NCI-H1930 (cell line): ENCODE measurements at places on chromosomes 4 and X.

GRCh38 chr4:73743281-73743680 lies 2.9 kb downstream of the CXCL8 start:
- no peak for DNase-seq

DNA sequence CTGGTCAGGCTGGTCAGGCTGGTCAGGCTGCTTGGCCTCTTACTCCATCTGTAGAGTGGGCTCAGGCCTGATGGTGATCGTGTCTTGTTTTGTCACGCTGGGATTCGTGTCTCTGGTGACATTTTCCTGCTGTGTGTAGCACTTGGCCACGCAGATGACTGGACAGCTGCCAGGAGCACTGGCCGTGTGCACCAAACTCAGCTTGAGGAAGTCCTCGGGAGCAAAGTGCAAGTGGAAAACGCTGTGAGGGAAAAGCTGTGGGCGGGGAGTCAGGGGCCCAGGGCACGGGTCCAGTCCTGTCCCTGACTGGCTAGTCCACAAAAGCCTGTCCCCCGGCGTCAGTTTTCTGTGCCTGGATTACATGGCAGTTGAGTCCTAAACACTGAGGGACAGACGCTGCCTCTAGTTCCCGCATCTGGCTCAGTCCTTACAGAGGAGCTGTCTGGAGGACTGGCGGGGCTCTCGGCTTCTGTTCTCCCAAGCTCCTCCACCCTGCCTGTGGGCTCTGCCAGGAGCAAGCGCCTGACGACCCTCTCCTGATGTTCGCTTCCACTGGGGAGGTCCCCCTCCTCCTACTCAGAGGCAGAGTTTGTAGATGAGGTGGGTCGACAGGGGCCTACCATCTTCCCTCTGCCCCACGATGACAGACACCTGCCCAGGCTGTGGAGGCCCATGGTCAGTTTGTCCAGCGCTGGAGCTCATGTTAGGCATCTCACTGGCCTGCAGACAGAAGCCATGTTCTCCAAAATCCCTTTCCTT lies 35.9 kb upstream of the GRPEL1 start:
- DNase-seq = no peak

DNA sequence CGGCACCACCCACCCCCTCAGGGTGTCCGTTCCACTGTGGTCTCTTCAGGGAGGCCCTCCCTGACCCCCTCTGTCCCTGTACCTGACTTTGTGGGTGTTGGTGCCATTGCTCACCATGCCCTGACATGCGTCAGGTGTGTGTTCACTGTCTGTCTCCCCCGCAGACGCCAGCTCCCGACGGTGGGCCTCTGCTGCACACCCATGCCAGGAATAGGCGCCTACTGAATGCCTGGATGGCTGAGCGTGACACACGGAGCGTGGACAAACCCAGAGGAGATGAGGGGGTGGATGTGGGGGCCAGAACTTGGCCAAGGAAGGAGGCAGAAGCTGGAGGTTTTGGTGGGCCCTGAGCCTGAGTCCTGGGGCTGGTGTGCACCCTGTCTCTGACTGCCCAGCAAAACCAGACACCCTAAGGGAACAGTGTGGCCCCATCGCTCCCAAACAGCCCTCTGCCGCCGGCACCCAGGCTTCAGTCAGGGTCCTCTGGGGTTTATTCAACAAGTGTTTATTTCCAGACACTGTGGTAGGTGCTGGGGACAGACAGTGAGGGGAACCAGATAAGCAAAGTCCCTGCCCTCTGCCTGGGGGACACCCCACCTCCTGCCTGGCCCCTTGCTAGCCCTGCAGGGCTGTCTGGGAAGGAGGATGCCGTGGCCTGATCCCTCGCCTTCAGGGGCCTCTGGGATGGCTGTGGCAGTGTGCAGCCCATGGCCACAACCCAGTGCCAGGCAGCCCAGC lies 76.9 kb downstream of the WFS1 start:
- no peak for DNase-seq

DNA sequence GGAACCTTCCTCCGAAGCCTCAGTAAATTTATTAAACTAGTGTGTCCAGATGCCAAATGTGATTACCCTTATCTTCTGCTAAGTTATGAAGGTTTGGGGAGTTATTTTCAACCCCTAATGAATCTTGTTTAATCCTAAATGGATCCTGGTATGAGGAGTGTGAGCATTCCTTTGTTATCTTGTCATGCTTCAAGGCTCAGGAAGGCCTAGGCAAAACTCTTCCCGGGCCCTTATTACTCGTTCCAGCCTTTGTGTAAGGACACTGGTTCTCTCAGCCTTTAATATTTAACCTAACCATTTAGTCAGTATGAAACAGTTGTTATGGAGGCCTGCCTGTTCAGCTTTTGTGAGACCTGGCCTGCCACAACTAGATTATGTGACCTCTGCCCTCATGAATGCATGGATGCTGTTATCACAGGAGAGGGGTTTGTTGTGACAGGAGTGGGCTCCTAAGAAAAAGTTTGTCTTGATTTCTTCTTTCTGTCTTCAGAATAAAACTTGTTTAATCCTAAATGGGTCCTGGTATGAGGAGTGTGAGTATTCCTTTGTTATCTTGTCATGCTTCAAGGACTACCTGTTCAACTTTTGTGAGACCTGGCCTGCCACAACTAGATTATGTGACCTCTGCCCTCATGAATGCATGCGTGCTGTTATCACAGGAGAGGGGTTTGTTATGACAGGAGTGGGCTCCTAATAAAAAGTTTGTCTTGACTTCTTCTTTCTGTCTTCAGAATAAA lies 181.7 kb downstream of the SLC39A8 start:
- no peak for DNase-seq

GRCh38 chrX:13836575-13836974 lies 19.7 kb upstream of the GPM6B start:
- no peak for DNase-seq

DNA sequence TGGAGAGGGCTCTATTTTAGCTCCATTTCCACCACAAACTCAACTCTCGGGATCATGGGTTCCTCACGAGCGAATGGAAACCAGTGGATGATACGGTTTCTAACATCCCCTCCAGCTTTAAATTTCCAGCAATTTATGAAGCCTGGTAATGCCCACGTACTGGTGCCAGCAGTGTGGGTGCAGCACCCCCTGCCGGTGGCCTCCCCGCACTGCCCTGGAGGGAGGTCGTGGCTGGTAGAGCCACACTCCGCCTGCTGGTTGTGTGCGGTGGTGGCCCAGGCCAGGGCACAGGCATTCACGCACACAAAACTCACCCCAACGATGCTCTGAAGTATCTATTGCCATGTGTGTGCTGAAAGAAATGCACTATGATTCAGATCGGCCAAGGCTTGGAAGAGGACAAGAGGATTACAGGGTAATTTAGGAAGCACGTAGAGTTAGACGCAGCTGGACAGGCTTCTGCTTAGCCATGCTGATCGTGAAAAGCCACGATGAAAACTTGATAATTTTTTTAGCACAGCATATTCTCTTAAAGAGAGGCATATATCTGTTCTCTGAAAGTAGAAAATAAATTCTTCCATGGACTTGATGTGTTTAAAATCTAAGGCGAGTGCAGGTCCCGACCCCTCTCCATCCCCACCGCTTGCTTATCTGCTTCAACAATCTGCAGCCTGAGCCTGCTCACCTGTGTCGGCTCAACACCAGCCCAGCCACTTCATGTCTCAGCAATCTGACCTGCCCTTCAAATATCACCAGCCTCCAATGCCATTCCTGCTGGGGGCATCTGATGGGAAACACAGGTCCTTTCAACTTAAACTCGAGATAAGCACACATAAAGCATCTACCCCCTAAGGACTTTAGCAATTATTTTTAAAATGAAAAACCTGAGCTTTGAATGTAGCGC lies 59.1 kb downstream of the SCD5 start:
- peak; percentile 7 for DNase-seq

- no peak for DNase-seq
These were observed 80.2 kb downstream of the SH2D1A start for GRCh38 chrX:124426288-124427169.

GRCh38 chr4:183012879-183013729 lies 86.0 kb upstream of the WWC2 start:
- no peak for DNase-seq

- no peak for DNase-seq
These were observed 32.1 kb upstream of the GLRA2 start for GRCh38 chrX:14497184-14497666.

DNA sequence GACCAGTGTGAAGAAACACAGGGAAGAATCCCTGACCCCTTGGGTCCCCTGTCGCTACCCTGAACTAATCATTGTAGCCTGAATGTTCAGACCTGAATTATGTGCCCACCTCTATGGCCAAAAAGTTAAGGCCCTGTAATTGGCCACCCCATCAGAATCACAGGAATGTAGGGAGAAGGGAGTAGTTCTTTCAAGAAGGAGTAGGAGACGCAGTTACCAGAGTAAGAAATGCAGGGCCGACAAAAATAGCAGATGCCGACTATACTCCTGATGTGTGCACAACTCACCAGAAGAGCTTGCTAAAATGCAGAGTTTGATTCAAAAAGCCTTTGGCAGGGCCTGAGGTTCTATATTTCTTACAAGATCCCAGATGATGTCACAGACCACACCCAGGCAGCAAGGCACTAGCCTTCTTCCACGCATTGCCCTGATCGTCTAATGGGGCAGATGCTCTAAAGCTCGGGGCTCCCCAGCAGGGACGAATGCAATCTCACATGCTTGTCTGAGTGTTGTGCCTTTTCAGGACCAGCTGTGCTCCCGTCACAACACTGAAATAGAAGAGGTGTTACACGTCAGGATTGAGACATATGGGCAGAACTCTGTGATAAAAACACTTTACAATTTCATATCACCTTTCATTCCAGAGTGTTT lies 161.0 kb upstream of the FAM241A start:
- no peak for DNase-seq

- DNase-seq = no peak
These were observed 119.2 kb upstream of the LEF1 start for GRCh38 chr4:108287834-108288413.

- DNase-seq = no peak
These were observed 808.3 kb downstream of the RPA4 start for GRCh38 chrX:97691901-97692455.
